Esophagus squamous epithelium (tissue), 5 donors: ENCODE measurements at places on chromosomes 11 and 22. TPM values are rescaled to one million over a fixed set of nuclear protein-coding genes. Genes with fewer than 3 reads are reported as not detected.

OR52E5 gene
- not detected for total RNA-seq

OR51T1 gene
- total RNA-seq = not detected

TBX1 gene
- 0.18 TPM for total RNA-seq

CARD16 gene
- 10.5 TPM for total RNA-seq

SLN gene
- not detected for total RNA-seq

CARD18 gene
- total RNA-seq = not detected
